ENCODE measurements at places on chromosomes 5 and 9.

DNA sequence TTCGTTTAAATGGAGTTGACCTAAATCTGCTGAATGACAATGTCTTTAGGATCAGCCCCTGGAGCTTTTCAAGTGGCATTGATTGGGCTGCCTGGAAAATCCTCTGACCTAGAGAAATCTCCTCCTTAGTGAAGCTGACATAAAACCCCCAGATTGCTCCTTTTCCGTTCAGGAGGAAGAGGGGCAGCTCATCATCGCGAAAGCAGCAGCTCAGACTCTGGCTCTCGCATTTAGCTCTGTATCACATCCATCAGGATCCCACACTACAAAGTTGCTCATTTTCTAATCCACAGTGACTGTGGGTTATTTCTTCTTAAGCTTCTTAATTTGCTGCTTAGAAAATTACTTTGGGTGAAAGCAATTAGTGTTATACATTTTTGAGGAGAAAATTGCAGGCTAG is 373.7 kb downstream of the ENC1 start:
- no peak for DNase-seq

DNA sequence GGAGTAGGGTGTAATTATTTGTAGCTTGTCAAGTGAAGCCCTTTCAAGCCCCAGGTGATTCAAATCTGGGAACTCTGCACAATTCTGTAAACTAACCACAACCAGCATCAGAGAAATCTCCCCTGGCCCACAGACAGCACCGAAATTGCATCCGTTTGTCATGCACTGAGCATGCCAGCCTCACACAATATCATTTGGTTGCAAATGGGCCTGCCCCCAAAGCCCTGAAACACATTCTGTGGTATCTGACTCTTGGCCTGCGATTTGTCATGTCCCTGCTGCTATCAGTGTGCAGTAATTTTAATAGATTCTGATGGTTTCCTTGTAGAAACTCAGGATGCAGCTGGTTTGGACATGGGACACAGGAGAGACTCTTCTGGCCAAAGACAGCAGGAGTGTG is 35.3 kb downstream of the SNX24 start:
- peak; percentile 14 for DNase-seq

- no peak for DNase-seq
These were observed 34.0 kb downstream of the PTPN3 start for GRCh38 chr9:109463924-109464625.

GRCh38 chr5:60399507-60399906 is 300.5 kb downstream of the DEPDC1B start:
- DNase-seq: no peak
